ENCODE measurements at places on chromosomes 11 and 22.

GRCh38 chr11:70065318-70066135 lies 12.6 kb upstream of the ANO1 start:
- no peak for DNase-seq

DNA sequence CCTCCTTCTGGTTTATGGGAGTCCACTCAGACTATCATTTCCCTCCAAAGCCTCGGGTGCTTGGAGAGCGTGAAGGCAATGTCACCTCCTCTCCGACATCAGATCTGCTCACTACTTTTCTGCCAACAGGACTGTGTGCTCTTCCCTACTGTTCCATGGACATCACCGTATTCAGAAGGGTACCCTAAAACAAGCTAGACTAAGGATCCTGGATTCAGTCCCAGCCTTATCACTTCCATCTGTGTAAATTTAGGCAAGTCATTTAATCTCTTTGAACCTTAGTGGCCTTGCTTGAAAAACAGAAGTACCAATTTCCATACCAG lies 78.2 kb downstream of the KCNC1 start:
- DNase-seq = no peak

DNA sequence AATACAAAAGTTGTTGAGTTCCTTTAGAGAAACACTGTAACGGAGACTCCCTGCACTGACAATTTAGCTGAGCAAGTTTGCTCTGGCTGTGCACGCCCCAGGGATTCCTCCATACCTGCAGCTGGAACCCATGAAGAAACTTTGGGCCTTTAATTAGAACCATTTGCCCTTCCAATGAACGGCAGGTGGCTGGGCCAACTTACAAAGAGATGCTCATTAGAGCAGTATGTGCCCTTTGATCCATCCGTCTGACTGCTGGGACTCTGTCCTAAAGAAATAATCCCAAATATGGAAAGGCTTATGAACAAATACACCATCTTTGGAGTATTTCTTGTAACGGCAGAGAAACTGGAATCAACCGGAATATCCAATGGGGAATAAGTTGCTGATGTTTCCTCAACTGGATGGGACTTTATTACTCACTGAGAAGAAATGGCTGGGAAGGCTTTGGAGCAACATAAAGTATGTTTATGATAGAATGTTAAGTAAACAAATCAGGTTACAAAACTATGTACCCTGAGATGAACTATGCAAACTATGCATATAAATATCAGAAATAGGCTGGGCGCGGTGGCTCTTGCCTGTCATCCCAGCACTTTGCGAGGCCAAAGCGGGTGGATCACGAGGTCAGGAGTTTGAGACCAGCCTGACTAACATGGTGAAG lies 24.4 kb upstream of the FBLN1 start:
- no peak for DNase-seq

DNA sequence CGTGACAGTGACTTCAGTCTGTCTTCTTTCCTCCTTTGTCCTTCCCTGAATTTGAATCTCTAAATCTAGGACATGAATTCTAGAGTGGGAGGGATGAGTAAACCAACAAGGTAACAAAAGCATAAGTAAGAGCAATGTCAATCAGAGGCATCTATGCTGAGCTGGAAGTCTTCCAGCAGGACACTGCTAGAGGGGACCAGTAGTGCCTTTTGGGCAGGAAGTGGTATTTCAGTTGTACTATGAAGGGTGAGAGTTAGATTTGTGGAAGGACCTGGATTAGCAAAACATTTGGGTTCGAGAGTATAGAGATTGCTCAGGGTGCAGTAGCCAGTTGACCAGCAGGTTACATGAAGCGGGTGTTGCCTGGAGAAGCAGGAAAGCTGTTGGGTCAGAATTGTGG lies 40.3 kb downstream of the MEI1 start:
- DNase-seq = no peak

- DNase-seq = peak; percentile 53
Observed at GRCh38 chr11:65919573-65920371, 546 bp downstream of the DRAP1 start.

GRCh38 chr11:84313830-84314359 lies 1027.7 kb upstream of the CCDC90B start:
- DNase-seq = no peak

- DNase-seq = no peak
Observed at GRCh38 chr11:31814176-31814868, 3.2 kb upstream of the PAX6 start.

- no peak for DNase-seq
Observed at GRCh38 chr11:75733431-75734107, 15.9 kb downstream of the MOGAT2 start.

DNA sequence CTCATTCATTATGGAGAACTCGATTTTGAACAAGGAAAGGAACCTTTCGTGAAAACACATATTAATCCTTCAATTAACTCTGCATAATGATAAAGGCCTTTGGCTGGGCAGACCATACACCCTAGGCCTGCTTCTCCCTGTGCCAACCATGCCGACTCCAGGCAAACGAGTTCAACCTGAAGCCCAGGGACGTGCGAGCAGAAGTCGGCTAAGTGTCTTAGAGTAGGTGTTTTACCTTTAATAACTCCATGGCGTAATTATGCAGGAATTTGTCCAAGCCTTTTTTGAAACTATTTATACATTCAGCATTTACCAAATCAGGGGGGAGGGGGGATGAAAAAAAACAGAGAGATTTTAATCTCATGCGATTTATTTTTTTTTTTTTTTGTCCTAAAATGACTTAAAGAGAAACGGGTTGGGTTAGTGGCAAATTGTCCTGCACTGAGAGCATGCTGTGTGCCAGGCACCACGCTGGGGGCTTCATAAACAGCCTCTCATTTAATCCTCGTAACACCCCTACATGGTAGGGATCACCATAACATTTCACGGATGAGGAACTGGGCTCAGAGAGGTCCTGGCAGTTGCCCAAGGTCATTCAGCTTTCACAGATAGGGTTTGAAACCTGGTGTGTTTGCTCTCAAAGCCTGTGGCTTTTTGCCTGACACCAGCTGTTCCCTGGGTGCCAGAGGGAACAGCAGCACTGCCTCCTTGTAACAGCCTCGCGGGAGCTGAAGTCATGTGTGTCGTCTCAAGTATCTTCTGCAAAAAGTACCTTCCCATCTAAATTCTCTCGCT lies 423.9 kb downstream of the MN1 start:
- no peak for DNase-seq

DNA sequence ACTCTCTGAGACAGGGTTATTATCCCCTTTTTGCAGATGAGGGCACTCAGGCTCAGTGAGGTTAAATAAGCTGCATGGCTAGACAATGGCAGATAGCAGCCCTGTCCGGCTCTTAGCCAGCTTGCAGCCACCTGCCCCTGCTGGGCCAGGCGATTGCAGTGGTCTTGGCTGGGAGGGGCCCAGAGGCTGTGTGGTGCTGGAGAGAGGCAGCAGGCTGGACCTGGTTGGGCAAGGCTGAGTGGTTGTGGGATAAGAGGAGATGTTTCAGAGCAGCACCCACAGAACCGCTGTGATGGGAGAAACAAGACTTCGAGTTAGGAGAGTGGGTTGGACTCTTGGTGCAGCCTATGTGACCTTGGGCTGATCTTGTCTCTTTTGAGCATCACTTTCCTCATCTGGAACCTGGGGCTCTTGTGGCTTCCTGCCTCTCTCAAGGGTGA lies 25.5 kb downstream of the PTPRJ start:
- no peak for DNase-seq

GRCh38 chr11:11155962-11156815 lies 196.9 kb downstream of the CSNK2A3 start:
- peak; percentile 40 for DNase-seq

DNA sequence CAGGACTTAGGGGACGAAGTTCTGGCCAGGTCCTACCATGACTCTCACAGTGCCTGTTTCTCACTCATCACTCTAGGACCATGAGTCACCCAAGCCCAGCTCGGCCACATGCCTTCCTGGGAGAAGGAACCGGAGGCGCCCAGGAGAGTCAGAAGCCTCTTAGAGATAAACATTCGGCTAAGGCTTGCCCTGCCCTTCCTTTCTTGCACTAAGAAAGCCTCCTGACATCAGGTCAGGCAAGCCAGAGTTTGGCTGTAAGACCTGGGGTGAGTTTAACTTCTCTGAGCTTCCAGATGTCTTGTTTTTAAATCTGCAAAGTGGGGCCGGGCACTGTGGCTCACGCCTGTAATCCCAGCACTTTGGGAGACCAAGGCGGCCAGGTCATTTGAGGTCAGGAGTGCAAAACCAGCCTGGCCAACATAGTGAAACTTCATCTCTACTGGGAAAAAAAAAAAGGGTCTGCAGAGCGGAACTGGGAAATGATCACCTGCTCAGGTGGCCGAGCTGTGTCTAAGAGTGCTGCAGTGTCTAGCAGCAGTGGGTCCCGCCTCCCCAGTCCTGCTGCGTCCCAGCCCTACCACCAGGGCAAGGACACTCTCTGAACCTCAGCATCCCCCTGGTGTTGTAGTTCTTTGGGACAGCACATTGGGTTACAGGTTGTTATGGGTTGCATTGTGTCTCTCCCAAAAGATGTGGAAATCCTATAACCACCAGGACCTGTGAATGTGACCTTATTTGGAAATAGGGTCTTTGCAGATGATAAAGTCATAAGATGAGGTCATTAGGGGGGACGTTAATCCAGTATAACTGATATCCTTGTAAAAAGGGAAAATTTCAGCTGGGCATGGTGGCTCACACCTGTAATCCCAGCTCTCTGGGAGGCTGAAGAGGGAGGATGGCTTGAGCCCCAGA lies 1.8 kb upstream of the CARS1 start:
- DNase-seq = no peak

DNA sequence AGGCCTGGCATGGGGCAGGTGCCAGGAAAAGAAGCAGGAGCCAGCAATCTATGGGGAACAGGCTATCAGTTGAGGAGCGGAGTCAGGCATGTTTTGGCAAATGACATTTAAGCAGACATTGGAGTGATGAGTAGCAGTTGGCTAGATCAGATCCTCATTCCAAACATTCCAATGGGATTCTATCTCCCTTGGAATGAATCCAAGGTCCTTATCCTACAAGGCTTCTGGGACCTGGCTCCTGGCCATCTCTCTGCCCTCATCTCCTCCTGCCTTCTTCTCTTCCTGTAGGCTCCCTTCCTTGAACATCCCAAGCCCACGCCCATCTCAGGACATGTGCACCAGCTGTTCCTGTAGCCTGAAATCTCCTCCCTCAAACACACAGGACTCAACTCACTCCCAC lies 1074.5 kb downstream of the TBC1D22A start:
- no peak for DNase-seq

GRCh38 chr22:22872722-22873708 lies 14.6 kb upstream of the IGLL5 start:
- DNase-seq = no peak

DNA sequence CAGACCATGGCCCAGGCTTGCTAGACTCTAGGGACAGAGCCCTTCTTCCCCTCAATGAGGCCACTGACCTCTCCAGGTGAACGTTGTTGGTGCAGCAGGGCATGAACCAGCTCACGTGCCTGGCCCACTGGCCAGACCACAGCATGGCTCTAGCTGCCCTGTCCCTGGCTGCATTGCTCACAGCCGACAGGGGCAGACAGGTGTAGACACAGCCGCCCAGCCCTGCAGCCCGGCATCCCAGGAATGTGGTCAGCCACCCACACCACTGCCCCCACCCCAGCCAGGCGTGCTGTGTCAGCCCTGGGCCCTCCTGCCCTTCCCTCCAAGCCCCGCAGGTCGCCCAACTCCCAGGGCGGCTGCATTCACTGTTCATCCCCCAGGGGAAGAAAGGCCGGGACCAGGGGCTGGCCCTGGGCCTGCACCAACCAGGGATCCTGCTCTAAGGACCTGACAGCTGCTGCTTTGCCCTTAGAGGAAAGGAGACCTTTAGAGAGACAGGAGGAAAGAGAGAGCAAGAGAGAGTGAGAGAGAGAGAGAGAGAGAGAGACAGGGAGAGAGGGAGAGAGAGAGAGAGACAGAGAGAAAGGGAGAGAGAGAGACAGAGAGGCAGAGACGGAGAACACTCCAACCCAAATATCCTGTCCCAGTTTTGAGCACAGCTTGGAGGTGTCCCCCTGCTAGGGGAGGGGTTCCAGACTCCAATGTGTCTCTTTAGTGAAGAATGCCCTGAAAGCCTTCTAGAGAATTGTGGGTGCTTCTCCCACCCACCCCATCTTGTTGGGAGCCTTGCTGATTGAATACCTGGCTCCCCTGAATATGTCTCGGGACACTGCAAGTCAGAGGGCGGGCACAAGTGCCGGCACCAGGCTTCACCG lies 44.2 kb upstream of the LINC01488 start:
- DNase-seq = no peak

Measured in activated naive CD8-positive, alpha-beta T cell treated with anti-CD3 and anti-CD28 coated beads, Interleukin-2, amount 50 U/mL, for 24 hours (primary cell).